ENCODE measurements at places on chromosomes 2 and 18.
A peak's percentile ranks its signal among the peaks of the same experiment; 100 is the strongest.

GRCh38 chr2:26880161-26880560 is 32.2 kb downstream of the DPYSL5 start:
- no peak for DNase-seq

DNA sequence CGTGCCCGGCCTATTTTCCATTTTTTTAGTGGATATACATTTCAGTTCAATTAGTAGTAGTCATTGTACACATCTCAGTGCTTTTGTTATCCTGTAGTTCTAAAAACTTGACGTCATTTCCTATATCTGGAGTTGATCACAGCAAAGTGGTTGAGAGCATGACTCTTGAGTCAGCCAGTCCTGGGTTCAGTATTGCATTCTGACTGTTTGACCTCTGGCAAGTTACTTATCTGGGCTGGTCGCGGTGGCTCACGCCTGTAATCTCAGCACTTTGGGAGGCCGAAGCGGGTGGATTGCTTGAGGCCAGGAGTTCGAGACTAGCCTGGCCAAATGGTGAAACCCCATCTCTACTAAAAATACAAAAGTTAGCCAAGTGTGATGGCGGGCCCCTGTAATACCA is 50.4 kb upstream of the PPM1B start:
- DNase-seq: peak; percentile 55

- no peak for DNase-seq
Measured at GRCh38 chr2:207920321-207920720, 105.0 kb downstream of the PLEKHM3 start.

GRCh38 chr2:237538001-237538720 is 28.2 kb upstream of the PRLH start:
- DNase-seq: no peak

GRCh38 chr18:35851286-35851970 is 121.1 kb upstream of the RMP24 start:
- DNase-seq: no peak

- DNase-seq: no peak
Measured at GRCh38 chr2:145682546-145683157, 1162.7 kb upstream of the ZEB2 start.

DNA sequence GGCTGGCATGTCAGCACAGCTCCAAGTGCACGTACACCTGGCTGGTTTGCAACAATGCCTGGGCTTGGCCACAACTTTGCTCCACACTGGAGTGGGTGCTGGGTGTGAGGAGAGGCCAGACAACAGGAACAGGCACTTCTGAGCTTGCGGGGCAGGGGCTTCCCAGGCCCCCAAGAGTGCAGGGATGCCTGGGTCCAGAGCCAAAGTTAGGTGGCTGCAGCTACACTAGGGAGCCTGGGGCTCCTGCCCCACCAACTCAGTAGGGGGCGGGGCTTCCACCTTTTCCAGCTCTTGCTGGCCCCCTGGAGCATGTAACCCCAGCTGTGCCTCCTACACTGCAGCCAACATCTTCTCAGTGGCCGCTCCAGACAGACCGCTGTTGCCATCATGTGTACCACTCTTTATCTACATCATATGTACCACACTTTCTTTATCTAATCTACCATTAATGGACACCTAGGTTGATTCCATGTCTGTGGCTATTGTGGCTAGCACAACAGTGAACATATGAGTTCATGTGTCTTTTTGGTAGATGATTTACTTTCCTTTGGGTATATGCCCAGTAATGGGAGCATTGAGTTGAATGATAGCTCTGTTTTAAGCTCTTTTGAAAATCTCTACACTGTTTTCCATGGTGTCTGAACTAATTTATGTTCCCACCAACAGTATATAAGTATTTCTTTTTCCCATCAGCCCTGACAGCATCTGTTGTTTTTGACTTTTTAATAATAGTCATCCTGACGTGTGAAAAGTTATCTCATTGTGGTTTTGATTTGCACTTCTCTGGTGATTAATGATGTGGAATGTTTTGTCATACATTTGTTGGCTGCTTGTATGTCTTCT is 87.9 kb downstream of the ZNF804A start:
- DNase-seq: no peak

GRCh38 chr18:48605408-48605845 is 66.6 kb downstream of the CTIF start:
- no peak for DNase-seq

Measured in stimulated activated CD4-positive, alpha-beta T cell treated with anti-CD3 and anti-CD28 coated beads, Interleukin-1b, Interleukin-23, amount 100 ng/mL, for 48 hours (primary cell).